ENCODE measurements at places on chromosomes 3 and 15.
A peak's percentile ranks its signal among the peaks of the same experiment; 100 is the strongest.

DNA sequence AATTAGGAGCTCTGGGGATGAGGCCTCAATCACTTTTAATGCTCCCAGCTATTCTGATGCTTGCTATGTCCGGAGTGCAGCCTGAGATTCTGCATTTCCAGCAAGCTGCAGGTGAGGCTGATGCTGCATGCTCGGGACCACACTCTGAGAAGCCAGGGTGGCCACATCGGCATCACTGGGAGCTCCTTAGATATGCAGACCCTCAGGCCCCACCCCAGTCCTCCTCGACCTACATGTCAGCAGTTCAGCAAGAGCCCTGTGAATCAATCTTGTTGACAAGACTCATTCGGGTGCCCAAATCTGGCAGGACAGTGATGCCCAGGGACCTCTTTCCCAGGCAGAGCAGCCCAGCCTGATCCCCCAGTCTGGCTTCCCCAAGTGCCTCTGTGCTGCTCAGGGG lies 44.1 kb upstream of the LCTL start:
- DNase-seq, result no peak

DNA sequence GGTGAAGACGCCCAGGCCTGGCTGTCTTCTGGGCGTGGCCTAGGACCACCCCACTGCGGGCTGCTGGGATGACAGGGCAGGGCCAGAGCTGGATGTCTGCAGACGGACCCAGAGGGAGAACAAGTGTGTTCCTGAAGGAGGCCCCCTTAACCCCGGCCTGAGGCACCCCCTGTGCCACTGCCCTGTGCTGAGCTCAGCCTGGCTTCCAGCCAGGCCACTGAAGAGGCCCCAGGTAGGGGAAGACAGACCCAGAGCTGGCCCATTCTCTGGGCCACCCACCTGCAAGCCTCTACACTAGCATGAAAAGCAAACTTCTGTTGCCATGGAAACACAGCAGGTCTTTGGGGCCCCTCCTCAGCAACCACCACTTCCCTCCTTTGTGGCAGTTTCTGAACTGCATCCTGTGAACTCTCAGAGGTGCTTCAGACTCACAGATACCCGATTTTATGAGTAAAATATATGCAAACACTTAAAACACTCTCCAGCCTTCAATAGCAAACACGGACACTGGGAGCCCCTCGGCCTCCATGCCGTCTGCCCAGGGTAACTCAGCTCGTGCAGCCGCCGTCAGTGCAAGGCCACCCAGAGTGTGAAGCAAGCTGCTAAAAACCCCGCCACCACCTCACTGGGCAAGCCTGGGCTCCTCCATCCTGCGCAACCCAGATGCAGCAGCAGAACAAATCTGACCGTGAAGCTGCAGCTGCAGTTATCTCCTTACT lies 42.5 kb downstream of the CMTM6 start:
- peak; percentile 39 for DNase-seq

GRCh38 chr15:41487381-41487780 lies 6.3 kb upstream of the ITPKA start:
- DNase-seq, result no peak

DNA sequence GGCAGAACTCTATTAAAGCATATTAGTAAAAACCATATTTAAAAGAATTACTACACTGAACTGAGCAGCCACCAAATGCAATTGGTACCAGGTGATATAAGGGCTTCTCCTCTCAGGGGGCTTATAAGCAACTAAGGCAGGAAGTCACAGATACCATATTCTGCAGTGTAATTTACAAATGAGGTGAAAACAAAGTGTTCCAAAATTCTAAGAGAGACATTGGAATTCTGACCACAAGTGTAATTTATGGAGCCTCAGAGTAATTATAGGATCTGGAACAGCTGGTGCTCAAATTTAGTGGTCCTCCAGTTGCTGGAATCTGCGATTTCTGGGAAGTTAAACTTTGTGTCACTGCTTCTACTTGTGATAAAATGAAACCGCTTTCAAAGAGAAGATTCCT lies 3.1 kb upstream of the NR1I2 start:
- no peak for DNase-seq

DNA sequence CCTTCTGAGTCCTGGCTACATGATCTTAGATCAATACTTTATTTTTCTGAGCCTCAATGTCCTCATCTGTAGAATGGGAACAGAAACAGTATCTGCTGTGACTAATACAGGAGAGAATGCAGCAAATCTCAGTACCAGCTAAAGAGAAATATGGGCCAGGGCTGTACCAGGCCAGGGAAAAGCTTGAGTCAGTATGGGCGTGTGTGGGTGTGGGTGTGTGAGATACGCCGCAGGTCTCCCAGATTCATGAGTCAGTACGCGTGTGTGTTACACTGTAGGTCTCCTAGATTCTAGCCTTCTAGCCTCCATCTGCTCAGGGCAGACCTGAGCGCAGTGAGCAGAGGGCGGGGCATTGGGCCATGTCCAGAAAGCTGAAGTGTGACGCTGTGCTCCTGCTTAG lies 15.2 kb downstream of the GNAI2 start:
- DNase-seq, result peak; percentile 65

DNA sequence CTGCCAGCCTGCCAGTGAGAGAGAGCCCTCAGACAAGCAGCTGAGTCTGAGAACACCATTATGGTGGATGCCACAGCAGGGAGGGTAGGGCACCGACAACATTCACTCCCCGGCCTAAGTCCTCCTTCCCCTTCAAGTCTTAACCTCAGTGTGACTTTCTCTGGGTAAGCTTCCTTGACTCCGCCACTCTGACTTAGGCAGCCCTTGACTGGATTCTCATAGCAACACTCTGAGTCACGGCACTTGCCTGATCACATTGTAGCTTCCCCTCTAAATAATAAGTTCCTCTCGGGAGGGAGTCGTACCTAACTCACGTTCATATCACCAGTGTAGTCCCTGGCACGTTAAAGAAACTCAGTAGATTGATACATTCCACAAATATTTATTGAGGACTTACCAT lies 180.5 kb downstream of the FOXB1 start:
- no peak for DNase-seq

DNA sequence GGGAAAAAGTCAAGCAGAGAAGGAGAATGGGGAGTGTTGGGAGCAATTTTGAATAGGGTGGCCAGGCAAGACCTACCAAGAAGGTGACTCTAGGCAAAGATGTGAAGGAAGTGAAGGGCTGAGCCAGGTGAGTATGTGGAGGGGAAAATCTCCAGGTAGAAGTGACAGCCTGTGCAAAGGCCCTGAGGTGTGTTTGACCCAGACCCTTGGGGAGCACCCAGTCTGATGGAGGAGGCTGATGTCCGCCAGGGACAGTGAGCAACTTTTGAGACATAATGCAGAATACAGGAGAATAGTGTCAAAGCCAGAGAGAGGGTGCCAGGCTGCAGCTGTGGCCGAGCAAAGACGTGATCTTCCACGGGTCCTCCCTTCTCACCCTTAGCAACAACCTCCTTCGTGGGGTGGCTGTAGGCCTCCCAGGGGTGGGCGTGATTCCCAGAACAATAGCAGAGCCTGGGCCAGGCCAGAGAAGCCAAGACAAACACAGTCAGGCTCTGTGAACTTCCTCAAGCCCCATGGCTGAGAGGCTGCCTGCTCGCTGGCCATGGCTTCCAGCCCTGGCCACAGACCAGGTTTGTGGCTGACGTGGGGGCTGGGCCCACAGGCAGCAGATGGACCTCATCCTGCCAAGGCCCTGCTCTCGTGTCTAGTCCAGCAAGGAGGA lies 58.1 kb downstream of the SLC6A6 start:
- DNase-seq, result no peak

- DNase-seq, result no peak
These were observed 214.1 kb downstream of the SHQ1 start for GRCh38 chr3:72634128-72634527.

DNA sequence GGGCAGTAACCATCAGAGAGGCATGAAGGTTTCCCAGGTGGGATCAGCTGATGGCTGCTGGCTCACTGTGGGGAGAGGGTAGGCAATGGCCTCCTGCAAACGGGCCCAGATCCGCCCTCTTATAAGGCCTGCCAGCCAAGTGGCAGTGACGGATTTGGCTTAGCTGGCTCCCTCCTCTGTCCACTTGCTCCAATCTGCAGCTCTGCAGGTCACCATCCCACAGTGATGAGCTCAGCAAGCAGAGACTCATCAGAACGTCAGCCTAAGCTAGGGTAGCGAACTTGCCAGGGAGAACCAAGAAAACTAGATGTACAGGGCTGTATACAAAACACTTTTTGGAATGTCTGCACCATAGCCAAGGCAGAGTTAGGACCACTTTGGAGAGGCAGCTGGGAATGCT lies 62.8 kb upstream of the DCLK3 start:
- DNase-seq, result no peak

- no peak for DNase-seq
These were observed 94.1 kb upstream of the CHL1 start for GRCh38 chr3:102484-102883.

GRCh38 chr3:119631516-119631915 lies 28.9 kb downstream of the POPDC2 start:
- no peak for DNase-seq
